ENCODE measurements at places on chromosomes 12 and 14.
A peak's percentile ranks its signal among the peaks of the same experiment; 100 is the strongest.

GRCh38 chr12:6952863-6953441 lies 1.8 kb downstream of the PTPN6 start:
- DNase-seq = no peak

- no peak for DNase-seq
These were observed 6.7 kb downstream of the CCDC88C start for GRCh38 chr14:91410771-91411536.

GRCh38 chr12:111405859-111406473 lies at the start of gene SH2B3:
Gene SH2B3 (plus strand): TSS chr12:111405923. CDS start chr12:111418146, 12,223 bp downstream.
- peak; percentile 70 for DNase-seq

DNA sequence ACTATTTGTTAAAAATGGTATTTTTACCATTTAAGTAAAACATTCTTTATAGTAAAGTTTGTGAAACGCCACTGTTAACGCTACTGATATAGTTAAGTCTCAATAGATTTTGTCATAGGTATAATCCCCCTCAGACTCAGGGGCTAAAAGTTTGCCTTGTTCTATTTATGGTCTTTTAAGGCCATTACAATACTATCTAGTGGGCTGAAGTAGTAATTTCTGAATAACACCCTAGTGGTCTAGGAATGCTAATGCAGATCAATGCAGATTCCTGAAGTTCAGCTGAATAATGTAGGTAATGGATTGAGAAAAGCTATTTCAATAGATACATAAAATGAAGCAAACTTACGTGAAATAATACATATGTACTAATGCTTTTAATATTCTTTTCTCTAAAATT lies 989.3 kb upstream of the NOVA1 start:
- no peak for DNase-seq

DNA sequence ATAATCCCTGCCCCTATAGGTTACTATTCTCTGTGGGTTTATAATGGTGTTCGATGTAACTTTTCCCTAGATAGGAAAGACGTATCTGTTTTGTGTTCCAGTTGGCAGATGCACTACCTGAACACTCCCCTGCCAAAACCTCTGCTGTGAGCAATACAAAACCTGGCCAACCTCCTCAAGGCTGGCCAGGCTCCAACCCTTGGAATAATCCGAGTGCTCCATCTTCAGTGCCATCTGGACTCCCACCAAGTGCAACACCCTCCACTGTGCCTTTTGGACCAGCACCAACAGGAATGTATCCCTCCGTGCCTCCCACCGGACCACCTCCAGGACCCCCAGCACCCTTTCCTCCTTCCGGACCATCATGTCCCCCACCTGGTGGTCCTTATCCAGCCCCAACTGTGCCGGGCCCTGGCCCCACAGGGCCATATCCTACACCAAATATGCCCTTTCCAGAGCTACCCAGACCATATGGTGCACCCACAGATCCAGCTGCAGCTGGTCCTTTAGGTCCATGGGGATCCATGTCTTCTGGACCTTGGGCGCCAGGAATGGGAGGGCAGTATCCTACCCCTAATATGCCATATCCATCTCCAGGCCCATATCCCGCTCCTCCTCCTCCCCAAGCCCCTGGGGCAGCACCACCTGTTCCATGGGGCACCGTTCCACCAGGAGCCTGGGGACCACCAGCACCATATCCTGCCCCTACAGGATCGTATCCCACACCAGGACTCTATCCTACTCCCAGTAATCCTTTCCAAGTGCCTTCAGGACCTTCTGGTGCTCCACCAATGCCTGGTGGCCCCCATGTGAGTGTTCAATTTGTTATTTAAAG lies 11.3 kb downstream of the MAPK1IP1L start:
- DNase-seq = no peak

DNA sequence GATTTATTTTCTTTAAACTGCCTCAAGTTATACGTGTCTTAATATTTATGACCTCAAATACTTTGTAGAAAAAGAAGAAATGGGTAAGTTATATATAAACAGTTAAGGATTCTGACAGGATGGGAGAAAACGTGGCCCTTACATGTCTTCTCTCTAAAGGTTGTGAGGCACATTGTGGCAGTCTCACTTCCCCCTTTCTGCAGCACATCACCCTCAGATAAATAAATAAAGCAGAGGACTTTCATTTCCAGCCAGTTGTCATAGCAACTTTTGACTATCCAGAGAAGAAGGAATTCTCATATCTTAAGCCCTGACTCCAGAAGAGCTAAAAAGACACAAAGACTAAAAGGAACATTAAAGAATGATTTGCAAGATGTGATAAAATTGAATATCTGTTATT lies 28.8 kb upstream of the CEP83 start:
- DNase-seq = no peak
